ENCODE measurements at places on chromosomes 6 and 20.

- no peak for DNase-seq
Observed at GRCh38 chr20:17023806-17024205, 203.0 kb upstream of the PCSK2 start.

DNA sequence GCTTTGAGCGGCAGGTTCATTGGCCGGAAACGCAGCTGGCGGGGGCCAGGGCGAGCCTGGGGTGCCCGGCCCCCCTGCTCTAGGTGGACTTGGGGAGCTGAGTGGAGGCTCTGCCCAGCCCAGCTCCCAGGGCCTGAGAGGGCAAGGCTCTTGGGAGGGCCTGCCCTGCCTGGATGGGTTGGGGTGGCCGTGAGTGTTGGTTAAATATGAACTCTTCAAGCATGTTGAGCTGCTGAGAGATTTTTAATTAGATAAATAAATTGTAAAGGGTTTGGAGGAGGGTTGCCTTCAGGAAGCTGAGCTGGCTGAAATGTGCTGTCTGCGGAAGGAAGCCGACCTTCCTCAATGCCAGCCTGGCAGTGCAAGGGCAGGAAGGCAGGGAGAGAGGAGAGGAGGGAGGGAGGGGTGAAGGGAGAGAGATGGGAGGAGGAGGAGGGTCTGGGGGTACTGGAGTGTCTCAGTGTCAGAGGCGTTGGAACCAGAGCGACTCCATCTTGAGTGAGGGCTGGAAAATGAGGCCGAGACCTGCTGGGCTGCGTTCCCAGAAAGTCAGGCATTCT lies 39.4 kb upstream of the PMEPA1 start:
- no peak for DNase-seq

DNA sequence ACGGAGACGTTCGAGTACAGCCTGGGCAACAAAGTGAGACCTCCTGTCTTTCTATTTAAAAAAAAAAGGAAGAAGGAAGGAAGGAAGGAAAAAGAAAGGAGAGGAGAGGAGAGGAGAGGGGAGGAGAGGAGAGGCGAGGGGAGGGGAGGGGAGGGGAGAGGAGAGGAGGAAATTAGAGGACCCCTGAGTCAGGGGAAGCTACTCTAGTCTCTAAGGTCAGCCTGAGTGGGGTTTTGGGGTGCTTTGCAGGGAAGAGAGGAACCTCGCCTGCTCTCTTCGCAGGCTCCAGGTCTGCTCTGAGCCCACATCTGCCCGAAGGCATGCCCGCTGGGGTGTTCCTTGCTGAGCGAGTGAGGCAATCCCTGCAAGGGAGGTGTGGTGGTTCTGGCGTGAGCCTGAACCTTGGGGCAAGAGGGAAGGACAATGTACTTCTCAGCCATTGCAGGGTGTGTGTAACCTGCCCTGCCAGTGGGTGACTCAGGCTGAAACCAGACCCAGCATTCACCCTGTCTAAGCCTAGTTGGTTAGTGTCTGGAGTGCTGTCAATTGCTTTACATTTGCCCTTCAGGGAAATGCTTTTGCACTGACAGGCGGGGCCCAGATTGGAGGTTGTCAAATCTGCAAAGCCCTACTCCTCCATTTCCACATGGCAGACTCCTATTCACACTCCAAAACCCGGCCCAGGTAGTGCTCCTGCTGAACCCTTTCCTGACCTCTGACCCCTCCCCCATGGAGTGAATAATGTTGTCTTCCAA lies 15.3 kb upstream of the MMP9 start:
- no peak for DNase-seq

- DNase-seq, result no peak
Observed at GRCh38 chr6:79868098-79868722, 79.1 kb downstream of the ELOVL4 start.

DNA sequence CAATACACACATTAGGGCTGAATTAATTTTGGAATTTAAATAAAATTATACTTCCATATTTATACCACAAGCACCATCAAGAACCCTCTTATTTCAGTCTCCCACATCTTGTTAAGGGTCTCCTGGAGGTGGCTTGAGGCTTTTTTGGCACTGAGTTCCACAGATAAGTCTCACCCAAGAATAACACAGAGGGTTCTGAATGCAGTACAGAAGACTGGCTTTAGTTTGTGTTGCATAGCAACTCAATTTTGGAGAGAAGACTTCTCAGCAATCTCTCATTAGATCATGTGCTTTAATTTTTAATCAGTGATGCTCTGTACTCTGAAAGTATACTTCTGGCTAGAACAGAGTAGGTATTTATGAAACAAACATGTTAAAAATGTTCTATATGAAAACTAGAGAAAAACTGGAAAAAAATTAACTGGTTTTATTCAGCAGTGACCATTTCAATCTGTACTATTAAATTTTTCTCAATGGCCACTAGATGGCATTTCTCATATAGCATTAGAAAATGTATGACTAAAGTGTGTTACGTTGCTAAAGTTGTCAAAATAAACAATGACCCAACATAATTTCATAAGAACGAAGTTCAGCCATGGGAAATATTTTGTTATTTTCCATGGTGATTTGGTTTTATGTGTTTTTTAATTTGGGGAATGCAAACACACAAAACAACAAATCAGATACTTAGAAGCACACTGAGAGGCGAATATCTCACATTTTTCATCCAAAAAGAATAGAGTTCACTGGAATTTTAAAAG lies 32.7 kb upstream of the MAP7 start:
- DNase-seq, result no peak

DNA sequence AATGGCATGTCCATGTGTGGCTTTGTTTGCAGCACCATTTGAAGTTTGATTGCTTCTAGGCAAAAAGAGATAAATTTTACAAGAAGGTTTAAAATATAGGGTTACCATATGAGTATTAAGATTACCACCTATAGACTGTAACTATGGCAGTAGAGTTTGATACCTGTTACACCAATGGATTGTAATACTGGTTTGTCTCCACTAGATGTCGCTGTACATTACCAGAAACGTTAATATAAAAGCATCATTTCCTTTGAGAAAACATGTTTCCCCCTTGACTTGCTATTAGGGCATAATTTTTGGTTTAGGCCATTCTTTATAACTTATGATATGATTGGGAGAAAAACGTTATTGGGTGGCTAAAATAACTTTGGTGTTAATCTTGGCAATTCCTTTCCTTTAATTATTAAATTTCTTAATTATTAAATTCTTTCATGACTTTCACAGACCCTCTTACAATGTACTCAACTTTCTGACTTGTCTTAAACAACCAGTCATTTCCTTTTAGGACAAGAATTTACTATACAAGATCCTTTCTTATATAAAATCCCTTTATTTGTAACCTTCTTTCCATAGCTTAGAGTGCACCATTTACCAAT lies 42.8 kb downstream of the HLA-DPB1 start:
- no peak for DNase-seq
